Stromal cell of bone marrow (primary cell): ENCODE measurements at places on chromosomes 2 and 18.

- peak; percentile 94 for DNase-seq
Observed at GRCh38 chr2:160869411-160869810, 290.8 kb upstream of the TANK start.

- no peak for DNase-seq
Observed at GRCh38 chr18:63119647-63120046, 199.9 kb downstream of the BCL2 start.

DNA sequence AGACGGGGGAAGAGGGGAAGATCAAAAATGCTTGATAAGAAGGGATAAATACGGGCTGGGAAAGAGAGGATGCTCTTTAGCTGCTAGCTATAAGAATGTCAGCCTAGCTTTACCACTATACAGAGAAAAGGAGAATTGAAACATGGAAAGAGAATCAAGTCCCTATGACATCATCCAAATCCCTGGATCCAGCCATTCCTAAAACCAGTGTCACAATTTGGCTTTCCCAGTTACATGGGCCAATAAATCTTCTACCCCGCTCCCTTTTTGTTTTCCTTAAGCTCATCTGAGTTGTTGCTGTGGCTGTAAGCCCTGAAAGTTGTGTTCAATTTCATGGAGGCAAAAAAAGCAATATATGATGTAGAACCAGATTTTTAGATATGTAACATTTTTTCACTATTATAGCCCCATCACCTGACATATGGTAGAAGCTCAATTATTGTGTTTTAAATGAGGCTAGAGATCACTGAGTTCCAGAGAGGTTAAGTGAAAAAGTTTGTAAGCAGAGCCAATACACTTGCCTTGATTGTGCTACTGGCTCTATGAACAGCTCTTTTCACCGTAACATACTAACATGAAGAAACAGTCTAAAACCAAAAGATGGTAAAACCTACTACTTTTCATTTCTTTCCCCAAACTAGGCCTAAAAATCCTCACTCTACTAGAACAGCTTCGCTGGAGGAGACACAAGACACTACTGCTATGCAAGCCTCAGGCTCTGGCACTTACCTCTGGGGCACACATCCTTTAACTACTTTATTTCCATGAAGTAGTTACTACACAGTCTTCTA is 4.3 kb downstream of the HNRNPLL start:
- no peak for DNase-seq

- DNase-seq, result no peak
Observed at GRCh38 chr2:237556773-237557632, 9.4 kb upstream of the PRLH start.

GRCh38 chr2:143875295-143876233 is 644.4 kb downstream of the ZEB2 start:
- no peak for DNase-seq

DNA sequence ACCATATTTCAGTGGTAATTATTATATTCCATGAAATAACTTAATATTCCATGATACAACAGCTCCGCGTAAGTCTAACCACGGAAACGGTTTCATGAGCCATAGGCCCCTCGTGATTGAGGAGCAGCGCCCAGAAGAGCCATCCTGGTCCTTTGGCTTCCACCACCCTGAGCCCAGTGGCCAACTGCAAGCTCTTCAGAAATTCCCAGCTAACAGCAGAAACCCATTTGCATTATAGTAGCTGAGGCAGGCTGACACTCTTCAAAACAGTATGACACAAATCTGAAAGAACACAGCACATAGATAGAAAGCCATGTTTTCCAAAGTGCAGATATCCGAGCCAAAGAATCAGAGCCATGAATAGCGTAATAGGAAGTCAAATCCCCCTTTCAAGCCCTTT is 120.9 kb upstream of the NFATC1 start:
- no peak for DNase-seq

GRCh38 chr2:186572705-186573104 is 17.2 kb upstream of the ITGAV start:
- DNase-seq, result no peak

DNA sequence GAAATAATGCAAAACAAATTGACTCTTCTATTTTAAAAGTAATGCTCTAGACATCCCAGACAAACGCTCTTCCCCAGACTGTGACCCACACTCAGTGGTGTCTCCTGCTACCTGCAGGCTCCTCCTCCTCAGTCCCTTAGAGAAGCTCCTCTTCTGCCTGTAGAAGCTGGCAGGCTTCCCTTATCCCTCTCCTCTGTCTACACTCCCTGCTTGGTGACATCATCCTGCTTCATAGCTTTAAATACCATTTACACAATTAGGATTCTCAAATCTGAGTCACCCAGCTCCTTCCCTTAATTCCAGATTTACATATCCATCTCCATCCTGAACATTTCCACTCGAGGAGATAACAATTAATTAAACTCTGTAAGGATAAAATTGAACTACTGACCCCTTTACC is 167.9 kb downstream of the FBXO15 start:
- DNase-seq, result no peak

GRCh38 chr2:161796192-161796591 is 172.0 kb downstream of the SLC4A10 start:
- peak; percentile 4 for DNase-seq

DNA sequence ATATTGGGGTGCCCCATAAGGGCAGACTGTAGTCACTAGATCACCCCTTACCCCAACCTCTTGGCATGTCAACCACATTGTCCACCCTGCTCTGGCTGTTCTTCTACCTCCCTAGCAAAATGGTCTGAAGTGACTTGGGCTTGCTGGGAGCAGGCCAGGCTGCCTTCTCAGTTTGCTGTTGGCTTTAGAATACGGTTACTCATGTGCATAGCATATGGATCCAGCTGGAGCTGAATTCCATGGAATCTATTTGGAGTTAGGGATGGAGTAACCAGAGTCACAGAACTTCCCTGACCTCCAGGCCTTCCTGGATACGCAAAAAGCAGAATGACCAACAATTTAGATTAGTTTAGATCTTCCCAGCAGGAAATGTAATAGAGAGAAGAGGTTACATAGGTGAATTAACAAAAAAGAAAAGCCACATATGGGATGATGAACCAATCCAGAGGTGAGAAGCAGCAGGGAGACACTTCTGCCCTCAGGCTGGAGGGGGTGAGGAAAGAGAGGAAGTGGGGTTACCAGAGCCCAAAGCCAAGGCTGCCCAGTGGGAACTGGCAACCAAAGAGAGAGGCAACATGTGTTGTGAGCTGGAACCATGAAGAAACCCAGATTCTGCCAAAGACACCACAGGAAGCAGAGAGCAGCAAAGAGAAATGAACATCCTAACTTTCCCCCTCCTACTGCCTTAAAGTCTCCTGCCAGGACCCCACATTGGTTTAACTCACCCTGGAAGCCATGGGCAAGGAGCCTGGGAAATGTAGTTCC is 26.1 kb downstream of the PKDCC start:
- no peak for DNase-seq

GRCh38 chr2:227260041-227260440 is 65.0 kb upstream of the MFF start:
- no peak for DNase-seq

DNA sequence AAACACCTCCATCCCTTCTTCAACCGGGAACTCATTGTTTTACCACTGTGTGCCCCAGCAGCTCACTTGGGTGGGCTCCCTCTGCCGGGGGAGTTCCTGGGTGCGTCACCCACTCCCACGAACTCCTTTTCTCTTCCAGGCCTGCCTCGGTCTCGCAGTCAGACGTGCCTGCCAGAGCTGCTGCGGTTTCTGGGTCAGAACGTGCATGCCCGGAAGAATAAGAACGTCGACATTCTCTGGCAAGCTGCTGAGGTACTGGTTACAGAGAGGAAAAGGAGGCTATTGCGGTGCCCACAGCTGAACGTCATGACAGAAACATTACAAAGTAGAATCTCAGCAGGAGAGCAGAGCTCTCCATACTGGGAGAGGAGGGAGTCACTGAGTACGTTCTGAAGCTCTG is 35.6 kb downstream of the COA5 start:
- DNase-seq, result no peak

GRCh38 chr2:112048887-112049286 is 6.2 kb upstream of the TMEM87B start:
- peak; percentile 44 for DNase-seq

DNA sequence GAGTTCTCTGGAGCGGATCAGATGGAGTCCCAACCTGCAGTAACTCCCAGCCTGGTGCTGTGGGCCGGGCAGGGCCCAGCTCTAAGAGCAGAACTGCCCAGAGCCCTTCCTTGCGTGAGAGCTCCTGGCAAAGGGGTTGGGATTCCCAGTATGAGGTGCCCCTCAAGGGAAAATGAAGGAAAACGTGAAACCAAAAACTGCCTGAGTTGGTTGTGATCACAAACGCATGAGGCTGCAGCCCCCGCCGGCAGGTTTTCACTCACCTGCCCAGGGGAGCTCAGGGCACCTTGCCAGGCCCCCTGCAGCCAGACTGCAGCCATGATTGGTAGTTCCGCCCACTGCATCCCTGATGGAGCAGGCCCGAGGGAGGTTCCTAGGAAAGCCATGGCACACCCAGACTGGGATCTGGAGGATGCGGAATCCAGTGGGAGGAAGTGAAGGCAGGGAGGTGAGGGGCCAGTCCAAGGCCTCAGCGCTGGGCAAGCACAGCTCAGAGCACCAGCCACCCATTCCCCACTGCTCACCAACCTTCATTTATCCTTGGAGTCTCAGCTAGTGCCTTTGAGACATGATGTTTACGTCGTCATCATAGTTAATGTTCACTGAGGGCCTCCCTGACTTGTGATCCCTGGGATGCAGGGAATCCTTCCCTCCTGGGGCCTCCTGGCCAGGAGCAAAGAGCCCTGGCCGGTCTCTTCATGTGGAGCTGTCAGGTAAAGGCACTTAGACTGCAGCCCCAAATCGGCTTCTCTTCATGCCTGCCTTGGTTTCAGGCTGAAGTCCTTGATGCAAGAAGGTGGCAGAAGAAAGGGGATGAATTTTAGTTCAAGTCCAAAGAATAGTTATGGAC is 103.2 kb downstream of the INHBB start:
- no peak for DNase-seq

GRCh38 chr2:66794551-66794950 is 359.6 kb downstream of the MEIS1 start:
- no peak for DNase-seq

DNA sequence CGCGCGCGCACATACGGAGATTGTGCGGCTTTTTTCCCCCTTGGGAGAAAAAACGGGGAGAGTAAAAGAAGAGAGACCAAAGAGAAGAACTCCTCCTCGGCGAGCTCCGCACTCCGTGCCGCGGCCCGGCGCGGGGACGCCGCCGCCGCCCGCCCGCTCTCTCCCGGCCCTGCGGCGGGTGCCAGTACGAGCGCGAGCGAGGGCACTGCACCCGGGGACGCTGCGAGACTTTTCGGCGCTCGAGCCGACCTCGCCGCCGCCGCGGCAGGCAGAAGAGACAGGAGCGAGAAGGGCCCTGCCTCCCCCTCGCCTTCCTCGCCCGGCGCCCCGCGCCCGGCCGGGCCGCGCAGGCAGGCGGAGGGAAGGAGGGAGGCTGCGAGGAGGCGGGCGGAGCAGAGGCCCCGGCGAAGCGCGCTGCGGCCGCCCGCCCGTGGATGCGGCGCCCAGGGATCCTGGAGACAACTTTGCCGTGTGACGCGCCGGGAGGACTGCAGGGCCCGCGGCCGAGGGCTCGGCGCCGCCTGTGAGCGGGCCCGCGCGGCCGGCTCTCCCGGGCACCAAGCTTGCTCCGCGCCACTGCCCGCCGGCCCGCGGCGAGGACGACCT is 857 bp upstream of the INHBB start:
- no peak for DNase-seq

GRCh38 chr2:241040081-241040803 is 41.8 kb downstream of the SNED1 start:
- DNase-seq, result no peak

DNA sequence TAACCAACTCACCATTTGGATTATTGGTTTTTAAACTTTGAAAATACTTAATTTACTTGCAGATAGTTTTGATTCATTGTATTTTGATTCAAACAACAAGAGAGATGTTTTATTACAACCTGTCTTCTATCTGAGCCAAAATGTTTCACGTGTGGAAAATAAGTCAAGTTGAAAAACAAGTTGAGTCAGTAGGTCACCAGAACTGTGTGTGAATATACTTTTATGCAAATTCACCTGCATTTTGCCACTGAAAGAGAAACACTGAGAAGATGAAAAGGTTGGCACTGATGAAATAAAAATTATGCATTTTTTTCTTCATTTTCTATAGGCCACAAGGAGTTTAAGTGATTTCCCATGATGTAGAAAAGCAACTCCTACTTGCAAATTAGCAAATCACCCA is 68.3 kb downstream of the ICOS start:
- no peak for DNase-seq

GRCh38 chr18:56148373-56148772 is 490.0 kb downstream of the TXNL1 start:
- DNase-seq, result peak; percentile 97

DNA sequence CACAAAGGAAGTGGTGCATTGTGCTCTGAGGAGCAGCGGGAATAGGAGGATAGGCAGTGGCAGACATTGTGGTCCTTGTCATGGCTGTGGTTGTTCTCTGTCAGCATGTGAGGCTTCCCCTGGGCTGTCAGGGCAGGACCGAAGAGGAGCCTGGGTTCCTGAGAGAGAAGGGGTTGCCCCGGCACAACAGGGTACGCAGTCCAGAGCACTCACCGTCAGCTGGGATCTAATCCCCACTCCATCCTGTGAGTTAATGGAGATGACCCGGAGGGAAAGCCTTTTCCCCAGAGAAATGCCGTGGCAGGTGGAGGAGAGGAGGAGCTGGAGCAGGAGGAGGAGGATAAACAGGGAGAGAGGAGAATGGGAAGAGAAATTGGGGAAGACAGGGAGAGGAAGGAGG is 396.7 kb upstream of the HS6ST1 start:
- no peak for DNase-seq

- peak; percentile 59 for DNase-seq
Observed at GRCh38 chr2:69827796-69828540, 1.5 kb upstream of the GMCL1 start.

DNA sequence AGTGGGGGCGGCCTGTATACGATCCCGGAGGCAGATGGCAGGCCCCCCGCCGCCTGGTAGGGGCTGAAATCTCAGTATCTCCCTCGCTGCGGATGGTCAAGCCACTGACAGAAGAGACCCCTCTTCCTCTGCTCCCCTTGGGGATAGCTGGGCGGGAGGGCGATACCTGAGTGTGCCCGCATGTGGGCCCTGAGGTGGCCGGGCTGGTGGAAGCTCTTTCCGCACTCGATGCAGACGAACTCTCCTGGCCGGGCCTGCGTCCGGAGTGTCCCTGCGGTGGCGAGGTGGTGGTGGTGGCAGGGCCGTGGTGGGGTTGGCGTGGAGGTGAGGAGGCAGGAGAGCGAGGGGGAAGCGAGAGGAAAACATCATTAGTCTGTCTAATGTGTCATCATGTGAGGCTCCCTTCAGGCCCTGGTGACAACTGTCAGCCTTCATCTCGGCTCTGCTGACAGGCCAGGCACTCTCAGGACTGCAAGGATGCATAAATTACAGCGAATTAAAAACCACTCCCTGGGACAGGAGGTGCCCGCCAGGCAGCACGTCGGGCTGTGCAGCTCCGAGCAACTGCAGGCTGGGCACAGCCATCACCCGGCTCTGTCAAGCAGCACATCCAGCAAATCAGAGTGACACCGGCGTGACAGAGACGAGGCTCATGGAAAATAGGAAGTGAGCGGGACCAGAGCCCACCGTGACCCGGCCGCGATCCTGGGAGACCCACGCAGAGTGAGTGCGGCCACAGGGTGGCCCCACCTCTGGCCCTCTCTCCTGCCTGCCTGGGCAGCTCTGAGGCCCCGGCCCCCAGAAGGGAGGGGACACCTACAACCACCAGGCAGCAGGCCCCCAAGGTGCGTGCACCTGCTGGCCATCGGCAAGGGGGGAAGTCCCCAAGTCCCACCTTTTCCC is 123.5 kb downstream of the ZNF516 start:
- DNase-seq, result no peak
